Camera-type eye (tissue), 1 donor: ENCODE measurements at places on chromosomes 7 and 10. TPM values are rescaled to one million over a fixed set of nuclear protein-coding genes. Genes with fewer than 3 reads are reported as not detected.

The LRRC17 gene
- total RNA-seq: 46.9 TPM

The RBM20 gene
- total RNA-seq: 2.7 TPM

The DNAAF5 gene
- total RNA-seq: 24.9 TPM

The BAMBI gene
- total RNA-seq: 55.9 TPM

The DRGX gene
- total RNA-seq: 1.3 TPM

The SEMA4G gene
- total RNA-seq: 6.6 TPM

The CALHM3 gene
- total RNA-seq: not detected

The TAC1 gene
- total RNA-seq: 3.4 TPM

The NPY4R2 gene
- total RNA-seq: not detected

The WNT16 gene
- total RNA-seq: 5.6 TPM

The PLEKHS1 gene
- 0.77 TPM for total RNA-seq

The GPR15LG gene
- total RNA-seq: not detected

The RBP3 gene
- 348 TPM for total RNA-seq

The ADAM12 gene
- total RNA-seq: 29.9 TPM
